ENCODE measurements at places on chromosomes 4 and X.
A peak's percentile ranks its signal among the peaks of the same experiment; 100 is the strongest.

- no peak for DNase-seq
Observed at GRCh38 chr4:90126805-90127204, 389 bp upstream of the CCSER1 start.

DNA sequence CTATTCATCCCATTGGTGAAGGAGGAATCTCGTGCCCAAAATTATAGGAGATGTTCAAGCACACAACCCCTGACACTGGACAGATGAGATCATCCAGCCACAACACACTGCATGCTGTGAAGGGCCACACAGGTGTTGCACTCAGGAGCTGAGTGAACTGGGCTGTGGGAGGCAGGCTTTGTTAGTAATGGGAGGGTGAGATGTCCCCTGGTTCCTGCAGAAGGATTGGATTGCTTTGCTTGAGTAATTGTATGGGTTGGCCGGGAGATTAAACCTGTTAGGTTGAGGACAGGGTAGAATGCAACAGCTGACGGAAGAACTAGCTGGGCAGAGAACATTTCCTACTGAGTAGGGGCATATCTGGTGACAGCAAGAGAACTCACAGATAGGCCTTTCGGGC lies 152.2 kb downstream of the TACR3 start:
- no peak for DNase-seq

- no peak for DNase-seq
Observed at GRCh38 chr4:111393781-111394180, 751.5 kb upstream of the FAM241A start.

- DNase-seq = no peak
Observed at GRCh38 chr4:122412547-122412946, 33.7 kb downstream of the ADAD1 start.

- no peak for DNase-seq
Observed at GRCh38 chrX:7264399-7264798, 116.4 kb upstream of the PUDP start.

- DNase-seq = peak; percentile 11
Observed at GRCh38 chrX:67546496-67547423, 2.9 kb downstream of the AR start.

- no peak for DNase-seq
Observed at GRCh38 chrX:8037593-8038348, 110.6 kb upstream of the PNPLA4 start.

- no peak for DNase-seq
Observed at GRCh38 chr4:57602141-57602540, 492.0 kb upstream of the IGFBP7 start.

GRCh38 chr4:8255698-8256441 lies 13.7 kb upstream of the HTRA3 start:
- DNase-seq = peak; percentile 38

- no peak for DNase-seq
Observed at GRCh38 chr4:37467824-37468223, 218.4 kb downstream of the RELL1 start.

DNA sequence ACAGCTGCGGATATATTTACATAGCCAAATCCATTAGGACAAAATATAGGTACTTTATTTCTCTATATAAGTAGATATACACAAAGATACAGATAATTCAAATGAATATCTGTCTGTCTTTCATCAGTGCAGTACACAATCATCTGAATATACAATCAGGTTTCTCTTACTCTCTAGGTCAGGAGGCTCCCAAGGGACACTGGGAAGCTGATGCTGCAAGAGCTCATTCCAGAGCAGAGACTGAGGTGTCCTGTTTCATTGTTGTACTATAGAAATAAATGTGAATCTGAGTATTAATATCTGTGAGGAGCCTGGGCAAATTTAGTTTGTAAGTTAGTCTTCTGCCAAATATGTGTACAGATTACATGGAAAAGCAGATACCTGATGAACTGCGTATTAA lies 4.2 kb downstream of the TLL1 start:
- no peak for DNase-seq

- DNase-seq = peak; percentile 7
Observed at GRCh38 chr4:53459548-53459947, 82.1 kb downstream of the FIP1L1 start.

DNA sequence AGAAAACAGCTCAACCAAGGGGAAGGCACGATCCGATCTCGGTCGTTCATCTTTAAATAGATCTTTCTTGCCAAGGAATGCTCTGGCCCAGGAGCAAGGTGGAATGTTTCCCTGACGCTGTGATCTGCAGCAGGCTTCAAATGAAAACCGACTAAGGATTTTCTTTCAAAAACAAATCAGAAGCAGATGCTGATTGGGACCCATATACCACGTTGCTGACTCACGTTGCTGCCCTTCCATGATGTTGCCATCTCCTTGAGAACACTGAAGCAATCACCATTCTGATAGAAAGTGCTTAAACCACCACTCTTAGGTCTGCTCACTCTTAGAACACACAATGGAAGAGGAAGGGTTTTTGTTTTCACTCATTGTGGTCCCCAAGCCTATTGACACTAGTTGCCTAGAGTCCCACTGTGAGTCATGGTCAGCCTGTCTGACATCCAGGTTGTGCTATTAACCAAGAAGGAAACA lies 26.1 kb downstream of the LAMTOR3 start:
- peak; percentile 67 for DNase-seq

- DNase-seq = no peak
Observed at GRCh38 chr4:168569931-168570276, 73.1 kb downstream of the PALLD start.

DNA sequence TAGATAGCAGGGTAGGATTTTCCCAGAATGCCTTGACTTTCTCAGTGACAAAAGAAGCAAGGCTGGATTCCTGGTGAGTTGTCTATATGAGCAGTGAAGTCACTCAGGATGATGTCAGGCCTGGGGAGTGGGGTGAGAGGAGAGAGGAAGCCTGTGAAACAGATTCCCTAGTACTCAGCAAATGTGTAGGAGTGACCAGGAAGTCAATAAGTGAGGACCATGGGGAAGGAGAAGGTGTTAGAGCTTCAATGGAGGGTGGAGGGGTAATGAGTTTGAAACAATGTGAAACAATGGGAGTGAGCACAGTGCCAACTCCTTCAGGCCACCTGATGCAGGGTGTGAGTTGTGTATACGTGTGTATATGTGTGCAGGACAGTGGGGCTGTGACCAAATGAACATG lies 2.4 kb upstream of the SLC9A6 start:
- DNase-seq = no peak

DNA sequence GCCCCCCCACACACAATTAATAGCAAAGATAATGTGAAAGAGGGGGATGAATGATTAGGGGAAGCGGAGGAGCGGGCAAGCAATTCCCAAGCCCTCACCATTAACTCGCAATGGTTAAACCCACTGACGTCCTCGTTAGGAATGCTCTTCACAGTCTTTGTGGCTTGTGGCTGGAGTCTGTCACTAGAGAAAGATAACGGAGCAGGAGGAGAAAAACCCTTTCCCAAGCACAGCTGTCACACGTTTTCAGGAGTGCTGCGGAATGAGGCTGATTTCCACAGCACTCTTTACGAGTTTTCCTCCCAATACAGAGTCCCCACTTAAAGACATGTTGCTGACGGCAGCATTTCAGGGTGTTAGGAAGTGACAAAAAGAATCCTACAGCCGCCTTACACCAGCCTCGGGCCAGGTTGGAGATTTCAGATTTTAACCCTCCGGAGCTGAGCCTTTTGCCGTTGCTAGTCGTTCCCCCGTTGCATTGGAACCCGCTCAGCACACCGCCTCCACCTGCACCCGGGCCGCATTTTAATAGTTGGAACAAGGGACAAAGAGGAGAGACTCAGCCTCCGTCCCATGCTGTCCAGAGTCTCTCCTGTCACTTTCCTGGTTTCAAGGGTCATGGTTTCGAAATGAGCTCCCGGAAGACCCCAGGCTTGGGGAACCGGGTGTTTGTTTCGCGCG lies 92.2 kb downstream of the GEMIN8 start:
- DNase-seq = peak; percentile 66

- no peak for DNase-seq
Observed at GRCh38 chr4:122297694-122298093, 81.1 kb upstream of the ADAD1 start.

- DNase-seq = no peak
Observed at GRCh38 chr4:108902769-108903168, 139.9 kb upstream of the ETNPPL start.

DNA sequence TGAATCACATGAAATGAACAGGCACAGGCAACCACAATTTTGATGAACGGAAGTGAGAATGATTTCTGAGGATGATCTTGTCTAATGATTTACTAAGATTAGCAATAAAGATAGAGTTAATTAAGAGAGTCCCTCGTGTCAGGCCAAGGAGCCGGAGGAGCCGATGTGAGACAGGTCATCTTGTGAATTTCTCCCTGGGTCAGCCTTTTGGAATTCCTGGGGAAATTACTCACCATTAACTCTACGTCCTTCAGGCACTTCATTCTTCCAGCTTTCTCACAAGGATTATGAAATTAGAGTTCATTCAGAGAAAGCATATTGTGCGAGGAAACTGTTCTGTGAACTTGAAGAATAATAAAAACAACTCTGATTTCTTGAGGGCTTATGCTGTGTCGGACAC lies 86.7 kb downstream of the PSAPL1 start:
- DNase-seq = peak; percentile 29

GRCh38 chr4:2388429-2389182 lies 29.8 kb downstream of the ZFYVE28 start:
- peak; percentile 36 for DNase-seq

Data from AG08396 (cell line).